ENCODE measurements at places on chromosomes 2 and 18.

- DNase-seq, result no peak
Measured at GRCh38 chr2:136361521-136361920, 243.6 kb upstream of the CXCR4 start.

- no peak for DNase-seq
Measured at GRCh38 chr2:70029814-70030409, 57.4 kb upstream of the PCBP1 start.

DNA sequence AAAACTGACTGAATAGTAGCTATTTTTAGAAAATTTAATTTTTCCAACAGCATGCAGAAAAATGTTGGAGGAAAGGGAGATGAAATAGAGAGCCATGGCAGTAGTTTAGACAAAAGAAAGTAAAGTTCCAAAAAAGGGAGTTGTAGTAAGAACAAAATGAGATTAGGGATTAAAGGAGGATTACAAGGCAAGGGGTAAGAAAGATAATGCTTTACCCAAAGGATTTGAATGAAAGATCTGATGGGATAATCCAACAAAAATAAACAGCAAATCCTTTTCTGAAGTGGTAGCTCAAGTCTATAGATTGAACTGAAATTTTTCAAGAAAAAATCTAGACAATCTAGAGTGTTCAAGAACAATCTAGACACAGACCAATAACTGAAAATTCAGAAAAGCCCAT lies 644.3 kb upstream of the FSHR start:
- no peak for DNase-seq

- DNase-seq, result no peak
Measured at GRCh38 chr18:47528343-47528742, 276.9 kb upstream of the SKOR2 start.

DNA sequence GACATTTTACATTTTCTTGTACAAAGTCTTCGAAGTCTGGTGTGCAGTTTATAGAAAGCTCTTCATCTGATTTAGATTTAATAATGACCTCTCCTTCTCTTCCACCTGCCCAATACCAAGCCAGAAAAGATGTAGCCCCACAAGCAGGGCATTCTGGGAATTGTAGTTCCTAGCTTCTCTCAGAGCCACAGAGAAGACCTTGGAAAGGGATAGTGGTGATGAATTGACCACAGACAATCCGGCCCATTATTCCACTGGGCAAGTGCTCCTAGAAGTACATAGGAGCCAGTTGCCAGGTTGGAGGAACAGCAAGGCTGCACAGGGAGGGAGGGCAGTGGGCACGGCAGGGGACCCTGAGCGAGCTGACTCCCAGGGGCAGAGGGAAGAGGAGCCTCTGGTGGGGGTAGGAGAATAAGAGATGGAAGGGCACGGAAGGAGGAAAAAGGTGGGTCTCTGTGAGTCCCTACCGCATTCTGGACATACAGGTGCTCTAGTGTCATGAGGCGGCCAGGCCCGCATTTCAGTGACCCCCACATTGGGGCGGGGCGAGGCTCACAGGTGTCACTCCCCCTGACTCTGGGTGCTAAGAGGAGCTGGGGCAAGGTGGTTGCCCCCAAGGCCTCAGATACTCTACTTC lies 152.5 kb upstream of the HAAO start:
- DNase-seq, result no peak

DNA sequence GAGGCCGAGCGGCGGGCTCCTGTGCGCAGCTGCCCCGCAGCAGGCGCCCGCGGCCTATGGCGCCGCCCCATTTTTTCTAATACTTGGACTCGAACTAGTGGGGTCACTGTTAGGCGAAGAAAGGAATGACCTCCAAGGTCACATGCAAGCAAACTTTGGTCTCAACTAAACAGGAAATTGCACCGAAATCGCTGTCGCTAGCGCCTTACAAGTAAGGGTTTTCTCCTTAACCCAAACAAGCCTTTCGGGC lies 339 bp downstream of the ACAA2 start:
- DNase-seq, result no peak

DNA sequence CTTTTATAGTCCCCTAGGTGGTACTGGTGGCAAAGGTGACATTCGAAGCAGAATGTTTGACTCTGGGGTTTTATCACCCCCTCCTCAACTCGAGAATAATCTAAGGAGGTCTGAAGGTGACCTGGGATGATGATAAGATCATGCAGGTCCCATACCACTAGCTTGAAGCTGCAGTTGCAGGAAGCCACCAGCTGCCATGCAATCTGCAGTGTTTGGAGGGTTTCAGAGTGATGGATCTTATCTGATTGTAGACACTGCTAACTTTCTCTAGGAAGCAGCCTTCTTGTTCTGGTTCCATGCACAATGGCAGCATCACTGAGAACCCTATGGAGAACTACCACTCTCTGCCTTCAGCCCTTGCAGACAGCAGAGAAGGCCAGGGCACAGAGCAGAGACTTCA lies 59.4 kb upstream of the LRPPRC start:
- no peak for DNase-seq

GRCh38 chr2:317501-318424 lies 29.9 kb upstream of the ALKAL2 start:
- DNase-seq, result peak; percentile 47

GRCh38 chr2:101512993-101513392 lies 38.1 kb upstream of the RFX8 start:
- no peak for DNase-seq
